Stimulated activated CD8-positive, alpha-beta memory T cell treated with anti-CD3 and anti-CD28 coated beads, Interleukin-4, amount 100 ng/mL, for 1 hour (primary cell): ENCODE measurements at places on chromosomes 7 and 10.

GRCh38 chr10:111784436-111784835 is 399.1 kb downstream of the GPAM start:
- DNase-seq, result no peak

DNA sequence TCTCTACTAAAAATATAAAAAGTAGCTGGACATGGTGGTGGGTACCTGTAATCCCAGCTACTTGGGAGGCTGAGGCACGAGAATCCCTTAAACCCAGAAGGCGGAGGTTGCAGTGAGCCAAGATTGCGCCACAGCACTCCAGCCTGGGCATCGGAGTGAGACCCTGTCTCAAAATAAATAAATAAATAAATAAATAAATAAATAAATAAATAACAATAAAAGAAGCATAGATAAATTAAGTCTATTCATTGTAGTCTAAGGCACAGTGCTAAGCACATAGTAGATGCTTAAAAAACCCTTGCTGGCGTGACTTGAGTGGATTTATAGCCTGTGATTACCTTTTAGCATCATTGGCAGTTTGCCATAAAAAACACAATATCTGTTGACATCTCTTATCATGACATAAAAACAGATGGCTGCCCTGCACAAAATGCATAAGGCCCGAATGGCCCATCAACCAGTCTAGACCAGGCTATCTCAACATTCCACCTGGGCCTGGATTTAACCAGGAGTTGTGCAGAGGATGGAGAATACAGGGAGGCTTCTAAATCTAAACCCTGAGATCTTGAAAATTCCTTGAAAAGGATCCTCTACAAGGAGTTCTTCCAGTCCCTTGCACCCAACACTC is 94.9 kb downstream of the PRLHR start:
- DNase-seq, result no peak

- no peak for DNase-seq
Measured at GRCh38 chr10:124654686-124655085, 89.5 kb downstream of the FAM53B start.

- no peak for DNase-seq
Measured at GRCh38 chr10:132541601-132542011, 4.0 kb downstream of the INPP5A start.

- no peak for DNase-seq
Measured at GRCh38 chr7:133135451-133135850, 53.6 kb upstream of the CHCHD3 start.
